ENCODE measurements at places on chromosomes 12 and 14.

DNA sequence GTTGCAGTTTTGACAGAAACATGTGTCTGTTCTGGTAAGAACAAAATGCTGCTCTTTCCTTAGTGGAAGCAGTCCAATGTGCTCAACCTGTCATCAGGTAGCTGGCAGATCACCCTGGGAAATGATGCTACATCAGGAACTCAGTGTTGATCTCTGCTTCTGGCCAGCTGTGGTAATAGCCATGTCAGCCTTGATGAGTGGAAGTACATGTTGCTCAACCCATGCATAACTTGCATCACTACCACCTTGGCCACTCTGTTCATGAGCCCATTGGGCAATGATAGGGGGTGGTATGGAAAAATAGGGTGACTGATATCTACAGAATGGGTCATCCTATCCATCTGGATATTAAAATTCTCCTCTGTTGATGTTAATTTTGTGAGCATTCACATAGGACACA, 411.0 kb downstream of the C12orf50 start:
- no peaks in the 10 kb centered on the region for H3K27me3 ChIP-seq
- no peaks in the 10 kb centered on the region for H3K4me1 ChIP-seq
- no peak for DNase-seq
- no peaks in the 10 kb centered on the region for H3K36me3 ChIP-seq

DNA sequence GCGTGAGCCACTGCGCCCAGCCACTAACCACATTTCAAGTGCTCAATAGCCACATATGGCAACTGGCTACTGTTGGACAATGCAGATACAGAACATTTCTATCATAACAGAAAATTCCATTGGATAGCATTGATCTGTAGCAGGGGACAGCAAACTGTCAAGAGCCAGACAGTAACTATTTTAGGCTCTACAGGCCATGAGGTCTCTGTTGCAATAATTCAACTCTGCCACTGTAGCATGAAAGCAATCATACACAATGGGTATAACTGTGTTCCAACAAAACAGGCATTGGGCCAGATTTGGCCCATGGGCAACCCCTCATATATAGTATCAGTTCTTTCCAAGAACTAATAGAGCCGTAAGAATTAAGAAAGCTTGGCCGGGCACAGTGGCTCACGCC, 8.0 kb downstream of the CSRNP2 start:
- no peak for DNase-seq
- H3K4me3 ChIP-seq = no peak overlapping the region
- H3K4me1 ChIP-seq = no peaks in the 10 kb centered on the region
- H3K36me3 ChIP-seq = no peaks in the 10 kb centered on the region
- H3K27me3 ChIP-seq = no peaks in the 10 kb centered on the region
- no peak overlapping the region for H3K27ac ChIP-seq

- H3K27ac ChIP-seq = no peak overlapping the region
- H3K36me3 ChIP-seq = no peaks in the 10 kb centered on the region
- H3K27me3 ChIP-seq = no peaks in the 10 kb centered on the region
- no peak for DNase-seq
Measured at GRCh38 chr14:66939409-66939808, 249.8 kb upstream of the GARIN2 start.

- no peaks in the 10 kb centered on the region for H3K36me3 ChIP-seq
- no peaks in the 10 kb centered on the region for H3K27me3 ChIP-seq
- no peak overlapping the region for H3K4me3 ChIP-seq
- no peak overlapping the region for H3K27ac ChIP-seq
Measured at GRCh38 chr12:124040291-124040690, 67.3 kb downstream of the ZNF664 start.

DNA sequence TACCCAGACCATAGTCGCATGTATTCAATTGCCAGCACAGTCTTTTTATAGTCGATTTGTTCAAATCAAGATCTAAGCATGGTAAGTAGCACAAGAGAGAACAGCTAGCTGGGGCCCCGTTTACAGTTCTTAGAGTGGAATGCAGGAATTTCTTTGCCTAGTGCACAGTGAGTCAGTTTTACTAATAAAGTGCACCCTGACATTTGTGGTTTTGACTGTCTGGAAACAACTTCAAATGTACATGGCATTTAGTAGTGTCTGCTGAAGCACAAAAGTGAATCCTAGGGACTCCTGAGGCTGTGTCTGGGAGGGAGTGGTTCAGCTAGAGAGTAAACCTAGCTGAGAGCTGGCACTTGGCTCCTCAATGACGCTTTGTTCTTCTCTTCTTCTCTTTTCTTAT, 64.9 kb downstream of the TMX1 start:
- H3K4me3 ChIP-seq = no peak overlapping the region
- no peak for DNase-seq
- H3K27me3 ChIP-seq = no peaks in the 10 kb centered on the region
- H3K27ac ChIP-seq = no peak overlapping the region

DNA sequence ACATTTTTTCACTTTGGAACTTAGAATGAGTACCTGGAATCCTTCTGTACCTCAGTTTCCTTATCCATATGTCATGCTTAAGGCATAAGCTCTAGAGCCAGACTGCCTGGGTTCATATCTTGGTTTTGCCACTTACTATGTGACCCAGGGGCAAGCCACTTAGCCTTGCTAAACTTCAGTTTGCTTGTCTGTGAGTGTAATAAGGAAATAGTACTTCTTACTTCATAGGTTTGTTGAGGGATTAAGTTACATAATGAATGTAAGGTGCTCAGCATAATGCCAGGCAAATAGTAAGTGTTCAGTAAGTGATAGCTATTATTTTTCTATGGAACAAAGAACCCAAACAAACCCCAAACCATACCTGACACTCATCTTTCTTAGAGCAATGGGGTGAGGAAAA, 225.1 kb downstream of the BCAT1 start:
- no peaks in the 10 kb centered on the region for H3K36me3 ChIP-seq
- H3K27ac ChIP-seq = no peak overlapping the region
- H3K4me3 ChIP-seq = no peak overlapping the region
- no peak for DNase-seq
- H3K27me3 ChIP-seq = no peaks in the 10 kb centered on the region

GRCh38 chr12:87879141-87879540, 150.1 kb downstream of the C12orf50 start:
- no peaks in the 10 kb centered on the region for H3K4me1 ChIP-seq
- H3K4me3 ChIP-seq = no peak overlapping the region
- no peak for DNase-seq
- no peaks in the 10 kb centered on the region for H3K36me3 ChIP-seq

DNA sequence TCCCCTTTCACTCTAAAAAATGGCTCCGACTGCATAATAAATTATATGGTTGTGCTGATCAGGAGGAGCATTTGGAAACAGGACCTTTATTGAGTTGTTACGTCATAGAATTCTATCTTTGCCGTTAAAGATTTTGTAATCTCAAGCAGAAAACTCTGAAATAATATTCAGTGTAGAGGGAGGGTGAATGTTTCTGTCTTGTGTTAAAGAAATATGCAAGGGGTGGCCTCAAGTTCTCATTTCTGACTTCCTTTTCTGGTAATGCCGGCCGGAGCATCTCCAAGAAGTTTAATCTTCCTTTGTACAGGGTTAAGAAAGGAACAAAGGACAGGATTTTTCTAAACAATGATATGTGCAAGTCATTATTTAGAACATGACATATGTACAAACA, 165.1 kb downstream of the SLC38A4 start:
- H3K36me3 ChIP-seq = no peaks in the 10 kb centered on the region
- no peak overlapping the region for H3K27ac ChIP-seq
- peaks cover 20% of the 10 kb centered on the region for H3K4me1 ChIP-seq
- no peak for DNase-seq
- H3K4me3 ChIP-seq = no peak overlapping the region

DNA sequence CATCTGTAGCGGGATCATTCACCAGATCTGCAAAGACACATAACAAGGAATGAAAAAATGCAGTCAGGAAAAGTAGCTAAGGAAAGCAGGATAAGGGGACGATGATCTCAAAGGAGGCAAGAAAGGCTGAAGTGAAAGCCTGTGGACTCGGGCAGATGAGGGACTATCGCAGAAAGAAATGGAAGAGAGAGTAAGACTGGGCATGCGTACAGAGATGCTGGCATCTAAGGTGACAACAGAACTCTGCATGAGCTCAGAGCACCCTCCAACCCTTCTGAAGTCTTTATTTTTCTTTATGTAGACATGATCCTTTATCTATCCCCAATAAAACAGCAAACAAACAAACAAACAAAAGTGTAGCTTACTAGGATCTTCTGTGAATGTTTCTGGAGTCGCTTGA, 7.2 kb downstream of the MFAP5 start:
- no peaks in the 10 kb centered on the region for H3K36me3 ChIP-seq
- H3K4me1 ChIP-seq = no peaks in the 10 kb centered on the region
- H3K27me3 ChIP-seq = no peaks in the 10 kb centered on the region
- H3K4me3 ChIP-seq = no peak overlapping the region
- DNase-seq = no peak

DNA sequence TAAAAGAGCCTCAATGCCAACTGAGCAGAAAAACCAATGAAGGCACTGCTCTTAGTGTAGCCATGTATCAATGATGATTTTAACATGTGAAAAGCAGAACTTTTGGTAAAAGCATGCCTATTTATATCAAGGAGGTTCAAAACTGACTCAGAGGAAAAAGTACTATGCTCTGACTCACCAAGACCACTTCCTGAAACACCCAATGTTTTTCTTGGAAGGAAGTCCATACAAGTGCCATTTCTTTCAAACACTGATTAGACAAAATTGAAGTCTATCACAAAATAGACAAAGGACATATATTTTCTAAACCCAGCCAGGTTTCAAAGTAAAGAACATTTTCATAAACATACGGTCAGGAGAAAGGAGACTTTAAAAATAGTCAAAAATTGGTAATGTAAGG, 88.6 kb downstream of the EPS8 start:
- no peak overlapping the region for H3K27ac ChIP-seq
- H3K36me3 ChIP-seq = no peaks in the 10 kb centered on the region
- no peak for DNase-seq
- H3K4me1 ChIP-seq = peaks cover 3% of the 10 kb centered on the region
- no peak overlapping the region for H3K4me3 ChIP-seq
